Stimulated activated CD8-positive, alpha-beta memory T cell treated with anti-CD3 and anti-CD28 coated beads, Interleukin-12 subunit alpha, Interleukin-12 subunit beta, amount 100 ng/mL, for 4 hours (primary cell): ENCODE measurements at places on chromosomes 1 and 21.
A peak's percentile ranks its signal among the peaks of the same experiment; 100 is the strongest.

- no peak for DNase-seq
These were observed 116.5 kb downstream of the RNF220 start for GRCh38 chr1:44521378-44522080.

DNA sequence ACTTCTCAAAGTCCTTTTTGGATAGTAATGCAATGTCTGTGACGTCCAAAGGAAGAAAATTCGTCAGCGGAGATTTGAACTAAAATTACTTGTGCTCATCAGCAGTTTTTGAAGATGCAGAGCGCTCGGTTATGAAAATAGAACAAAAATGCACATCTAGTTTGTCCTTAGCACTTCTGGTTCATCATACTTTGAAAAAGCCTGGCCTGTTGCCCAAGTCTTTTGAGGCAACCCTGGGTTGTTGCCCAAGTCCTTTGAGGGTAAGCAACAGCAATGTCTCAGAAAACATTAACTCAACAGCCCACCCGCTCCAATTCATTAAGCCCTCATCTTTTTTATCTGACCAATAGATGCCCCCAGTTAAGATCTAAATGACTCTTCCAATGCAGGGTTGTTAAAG, 91.9 kb downstream of the HUNK start:
- no peak for DNase-seq

DNA sequence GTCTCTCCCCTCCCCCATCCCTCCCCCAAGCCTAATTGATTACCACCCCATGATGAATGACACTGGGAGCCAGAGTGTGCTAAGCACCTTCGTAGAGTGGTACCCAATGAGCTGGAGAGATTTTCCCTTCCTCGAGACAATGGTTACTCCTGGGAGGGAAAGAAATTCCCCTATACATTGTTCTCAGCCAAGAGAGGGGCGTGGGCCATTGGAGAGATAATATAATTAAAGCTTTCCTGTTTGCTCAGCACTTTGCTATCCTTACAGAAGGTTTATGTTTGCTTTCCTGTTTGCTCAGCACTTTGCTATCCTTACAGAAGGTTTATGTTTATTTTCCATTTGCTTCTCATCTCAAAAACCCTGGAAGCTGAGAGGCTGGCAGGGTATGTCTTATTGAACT, 126.1 kb upstream of the KLHDC7A start:
- no peak for DNase-seq

- DNase-seq = no peak
These were observed 49.8 kb downstream of the ZBTB18 start for GRCh38 chr1:244100704-244101453.

GRCh38 chr1:21106238-21106637, 70.5 kb downstream of the EIF4G3 start:
- no peak for DNase-seq

DNA sequence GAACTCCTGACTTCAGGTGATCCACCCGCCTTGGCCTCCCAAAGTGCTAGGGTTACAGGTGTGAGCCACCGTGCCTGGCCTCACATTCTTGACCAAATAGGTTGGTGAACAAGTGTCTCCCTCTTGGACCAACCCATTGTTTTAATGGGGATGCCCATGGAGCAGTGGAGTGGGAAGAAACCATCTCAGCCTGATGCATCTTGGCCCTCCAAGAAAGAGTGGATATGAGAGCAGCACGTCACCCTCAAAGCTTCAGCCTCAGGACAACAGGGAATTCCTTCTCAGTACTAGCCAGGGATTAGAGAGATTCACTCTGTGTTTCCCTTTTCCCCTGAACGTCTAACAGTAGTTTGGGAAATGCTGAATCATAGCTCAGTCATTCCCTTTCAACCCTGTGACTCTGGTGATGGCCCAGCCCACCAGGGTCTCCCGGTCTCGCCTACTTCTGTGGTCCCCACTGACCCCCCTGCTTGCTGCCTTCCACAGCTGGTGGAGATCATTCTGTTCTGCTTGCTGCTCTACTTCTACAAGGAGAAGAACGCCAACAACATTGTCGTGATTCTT, 37.4 kb downstream of the NIPAL3 start:
- DNase-seq = no peak

DNA sequence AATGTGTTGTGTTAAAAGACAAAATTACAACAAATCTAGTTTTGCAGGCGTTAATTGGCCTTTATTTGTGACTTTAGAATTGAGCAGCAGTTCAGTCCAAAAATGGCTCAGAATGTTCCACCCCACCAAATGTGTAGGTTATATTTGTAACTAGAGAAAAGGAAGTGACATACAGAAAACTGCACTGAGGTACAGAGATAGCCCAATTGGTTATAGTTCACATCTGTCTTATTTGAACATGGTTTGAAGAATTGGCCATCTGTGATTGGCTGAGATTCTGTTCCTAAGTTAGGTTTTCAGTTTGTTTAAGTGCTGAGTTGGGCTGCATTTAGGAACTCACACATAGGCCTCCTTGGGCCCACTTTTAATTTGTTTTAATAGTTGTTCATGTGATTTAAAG, 12.0 kb upstream of the FMO2 start:
- DNase-seq = no peak

DNA sequence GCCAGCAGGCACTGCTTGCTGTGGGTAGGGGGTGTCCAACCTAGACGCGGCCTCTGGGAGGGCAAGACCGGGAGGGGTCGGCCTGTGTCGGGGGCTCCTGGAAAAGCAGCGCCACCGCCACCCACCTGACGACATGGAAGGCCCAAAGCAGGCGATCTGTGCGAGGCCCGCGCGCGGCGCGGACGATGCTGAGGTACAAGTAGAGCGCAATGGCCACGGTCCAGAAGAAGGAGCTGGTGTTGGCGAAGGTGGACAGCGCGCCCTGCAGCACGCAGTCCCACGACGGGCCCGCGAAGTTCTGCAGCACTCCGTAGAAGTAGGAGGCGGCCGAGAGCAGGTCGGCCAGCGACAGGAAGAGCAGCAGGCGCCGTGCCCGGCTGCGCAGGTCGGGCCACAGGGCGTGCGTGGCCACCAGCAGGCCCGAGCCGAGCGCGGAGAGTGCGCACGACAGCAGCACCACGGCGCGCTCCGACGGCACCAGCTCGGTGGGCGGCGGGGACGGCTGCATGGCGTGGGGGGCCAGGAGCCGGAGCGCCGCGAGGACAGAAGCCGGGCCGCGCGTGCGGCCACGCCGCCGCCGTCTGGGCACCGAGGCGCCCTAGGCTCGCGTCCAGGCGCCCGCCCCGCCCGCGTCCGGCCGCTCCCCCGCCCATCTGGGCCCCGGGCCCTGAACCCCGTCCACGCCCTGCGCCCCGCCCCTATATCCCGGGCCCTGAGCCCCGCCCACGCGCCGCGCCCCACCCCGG, at the start of gene GPR157:
TSS of gene GPR157 (minus strand) at position 583 of the 746 bp plus-strand sequence. CDS start at position 508, 75 bp downstream.
- DNase-seq = peak; percentile 63

GRCh38 chr1:18612073-18612472, 18.6 kb upstream of the PAX7 start:
- no peak for DNase-seq

DNA sequence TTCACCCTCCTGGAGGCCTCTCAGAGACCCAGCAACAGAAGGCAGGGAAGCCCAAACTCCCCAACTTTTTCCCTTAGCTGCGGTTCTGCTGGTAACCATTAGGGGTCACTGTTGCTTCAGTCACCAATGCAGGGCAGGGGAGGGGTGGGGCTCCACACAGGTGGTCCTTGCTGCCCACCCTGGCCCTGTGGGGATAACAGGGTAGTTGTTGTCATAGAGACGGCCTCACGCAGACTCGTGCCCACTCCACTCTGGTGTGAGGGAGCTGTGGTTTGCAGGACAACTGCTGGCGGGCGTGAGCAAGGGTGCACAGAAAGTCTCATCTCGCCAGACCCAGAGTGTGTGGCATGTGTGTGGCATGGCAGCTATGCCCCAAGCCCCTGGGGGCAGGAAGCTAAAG, 19.9 kb downstream of the INSRR start:
- no peak for DNase-seq

- no peak for DNase-seq
These were observed 37.3 kb downstream of the CDC42 start for GRCh38 chr1:22089787-22090186.

DNA sequence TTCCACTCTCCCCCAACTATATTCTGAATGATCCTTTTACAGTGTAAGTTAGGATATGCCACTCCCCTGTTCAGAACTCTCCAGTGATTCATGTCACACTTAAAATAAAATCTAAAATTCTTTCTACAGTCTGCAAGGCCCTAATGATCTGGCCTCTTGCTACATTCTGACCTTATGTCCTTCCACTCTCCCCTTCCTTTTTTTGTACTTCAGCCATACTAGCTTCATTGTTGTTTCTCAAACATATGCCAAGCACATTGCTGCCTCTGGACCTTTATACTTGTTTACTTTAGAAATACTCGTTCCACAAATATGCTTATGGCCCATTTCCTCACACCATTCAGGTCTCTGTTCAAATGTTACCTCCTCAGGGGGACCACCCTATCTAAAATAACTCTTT, 14.8 kb upstream of the PSMA5 start:
- DNase-seq = no peak
